ENCODE measurements at places on chromosomes 3 and 15.

- no peak for DNase-seq
These were observed 662.0 kb downstream of the SQOR start for GRCh38 chr15:46296797-46297196.

- DNase-seq, result no peak
These were observed 1045.5 kb upstream of the NR2F2 start for GRCh38 chr15:95284933-95285421.

- DNase-seq, result no peak
These were observed 129.9 kb downstream of the KLF13 start for GRCh38 chr15:31456354-31457060.

GRCh38 chr15:33941279-33942063 lies 26.8 kb upstream of the CHRM5 start:
- DNase-seq, result no peak

DNA sequence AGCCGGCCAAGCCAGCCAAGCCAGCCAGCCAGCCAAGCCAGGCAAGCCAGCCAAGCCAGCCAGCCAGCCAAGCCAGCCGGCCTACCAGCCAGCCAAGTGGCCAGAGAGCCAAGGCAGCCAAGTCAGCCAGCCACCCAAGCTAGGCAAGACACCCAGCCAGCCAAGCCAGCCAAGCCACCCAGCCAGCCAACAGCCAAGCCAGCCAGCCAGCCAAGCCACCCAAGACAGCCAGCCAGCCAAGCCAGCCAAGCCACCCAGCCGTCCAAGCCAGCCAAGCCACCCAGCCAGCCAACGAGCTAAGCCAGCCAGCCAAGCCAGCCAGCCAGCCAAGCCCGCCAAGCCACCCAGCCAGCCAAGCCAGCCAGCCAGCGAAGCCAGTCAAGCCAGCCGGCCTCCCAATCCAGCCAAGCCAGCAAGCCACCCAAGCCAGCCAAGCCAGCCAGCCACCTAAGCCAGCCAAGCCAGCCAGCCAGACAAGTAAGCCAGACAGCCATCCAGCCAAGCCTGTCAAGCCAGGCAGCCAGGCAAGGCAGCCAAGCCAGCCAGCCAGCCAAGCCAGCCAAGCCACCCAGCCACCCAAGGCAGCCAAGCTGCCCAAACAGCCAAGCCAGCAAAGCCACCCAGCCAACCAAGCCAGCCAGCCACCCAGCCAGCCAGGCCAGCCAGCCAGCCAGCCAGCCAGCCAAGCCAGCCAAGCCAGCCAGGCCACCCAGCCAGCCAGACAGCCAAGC lies 200.5 kb downstream of the GOLGA6L6 start:
- peak; percentile 48 for DNase-seq

DNA sequence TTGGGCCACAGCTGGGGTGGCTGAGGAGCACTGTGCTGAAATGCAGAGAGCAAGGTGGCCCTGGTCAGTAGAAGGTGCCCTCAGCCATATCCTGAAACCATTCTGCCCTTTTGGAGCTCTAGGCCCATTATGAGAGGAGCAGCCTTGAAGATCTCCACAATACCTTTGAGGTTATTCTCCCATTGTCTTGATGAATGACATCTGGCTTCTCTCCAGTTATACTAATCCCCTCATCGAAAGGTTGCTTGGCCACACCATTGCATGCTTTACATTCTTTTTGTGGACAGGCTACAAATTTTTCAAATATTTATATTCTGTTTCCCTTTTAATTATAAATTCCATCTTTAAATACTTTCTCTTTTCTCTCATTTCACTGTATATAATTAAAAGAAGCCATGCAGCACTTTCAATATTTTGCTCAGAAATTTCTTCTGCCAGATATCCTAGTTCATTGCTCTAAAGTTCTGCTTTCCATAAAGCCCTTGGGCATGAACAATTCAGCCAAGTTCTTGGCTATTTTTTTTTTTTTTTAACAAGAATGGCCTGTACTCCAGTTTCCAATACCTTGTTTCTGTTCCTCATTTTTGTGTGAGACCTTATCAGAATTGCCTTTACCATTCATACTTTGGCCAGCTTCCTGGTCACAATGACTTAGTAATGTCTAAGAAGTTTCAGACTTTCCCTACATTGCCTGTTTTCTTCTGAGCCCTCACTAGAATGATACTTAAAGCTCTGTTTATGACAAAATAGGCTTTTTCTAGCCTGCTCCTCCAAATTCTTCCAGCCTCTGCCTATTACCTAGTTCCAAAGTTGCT lies 138.9 kb upstream of the SGO1 start:
- DNase-seq, result no peak

- DNase-seq, result no peak
These were observed 243.8 kb downstream of the SOX2 start for GRCh38 chr3:181955566-181955965.

GRCh38 chr15:78372880-78373279 lies 32.7 kb downstream of the CRABP1 start:
- no peak for DNase-seq

- no peak for DNase-seq
These were observed 139.7 kb upstream of the ROPN1 start for GRCh38 chr3:124131580-124131979.

GRCh38 chr3:125386811-125387210 lies 11.7 kb upstream of the ZNF148 start:
- DNase-seq, result no peak

- DNase-seq, result no peak
These were observed 116.7 kb downstream of the WDR76 start for GRCh38 chr15:43943511-43943910.

- no peak for DNase-seq
These were observed 39.0 kb upstream of the POMGNT2 start for GRCh38 chr3:43144761-43145490.

DNA sequence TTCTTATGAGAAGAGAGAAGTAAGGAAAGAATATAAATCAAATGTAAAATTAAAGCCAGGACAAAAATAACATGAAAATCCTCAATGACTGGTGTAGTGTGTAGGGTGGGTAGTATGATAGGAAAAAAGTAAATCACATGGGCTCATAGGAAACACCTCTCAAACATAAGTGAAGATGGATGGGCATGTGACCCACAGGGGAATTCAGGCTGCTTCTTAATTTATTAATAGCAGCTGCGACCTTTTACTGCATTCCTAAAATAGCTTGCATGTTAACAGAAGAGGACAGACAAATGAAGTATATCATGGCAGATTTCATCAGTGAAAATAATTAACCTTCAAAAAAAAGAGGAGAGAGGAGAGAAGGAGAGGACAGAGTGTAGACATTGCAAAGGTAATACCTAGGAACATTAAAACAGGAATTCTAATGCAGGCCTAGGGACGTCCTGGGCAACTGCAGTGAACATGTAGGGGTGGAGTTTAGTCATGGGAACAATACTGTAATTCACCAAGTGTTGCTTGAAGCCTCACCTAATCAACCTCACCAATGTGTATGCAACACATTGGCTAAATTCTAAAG lies 132.9 kb downstream of the KCNMB2 start:
- no peak for DNase-seq

DNA sequence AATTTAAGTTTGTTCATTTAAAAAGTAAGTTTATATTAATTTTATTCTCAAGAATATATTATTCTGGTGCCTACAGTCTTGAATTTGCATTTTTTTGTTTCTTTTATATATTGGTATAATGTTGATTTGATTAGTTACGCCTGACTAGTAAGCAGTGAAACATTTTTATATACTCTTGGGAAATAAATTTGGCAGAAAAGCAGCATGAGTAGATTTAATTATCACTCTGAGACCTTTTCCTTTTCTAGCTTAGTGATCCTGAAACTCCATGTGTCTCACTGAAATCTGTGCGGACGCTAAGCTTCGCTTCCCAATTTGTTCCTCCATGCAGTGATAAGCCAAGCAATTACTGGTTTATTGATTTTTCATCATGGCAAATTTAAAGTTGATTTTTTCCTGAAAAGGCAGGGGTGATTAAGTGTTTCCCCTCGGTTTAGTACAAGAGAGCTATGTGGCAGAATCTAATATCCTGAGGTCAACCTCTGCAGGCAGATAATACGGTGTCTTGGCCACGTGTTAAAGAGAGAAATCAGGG lies 87.2 kb upstream of the MLF1 start:
- DNase-seq, result no peak

GRCh38 chr3:115697263-115698053 lies 74.1 kb downstream of the GAP43 start:
- no peak for DNase-seq

DNA sequence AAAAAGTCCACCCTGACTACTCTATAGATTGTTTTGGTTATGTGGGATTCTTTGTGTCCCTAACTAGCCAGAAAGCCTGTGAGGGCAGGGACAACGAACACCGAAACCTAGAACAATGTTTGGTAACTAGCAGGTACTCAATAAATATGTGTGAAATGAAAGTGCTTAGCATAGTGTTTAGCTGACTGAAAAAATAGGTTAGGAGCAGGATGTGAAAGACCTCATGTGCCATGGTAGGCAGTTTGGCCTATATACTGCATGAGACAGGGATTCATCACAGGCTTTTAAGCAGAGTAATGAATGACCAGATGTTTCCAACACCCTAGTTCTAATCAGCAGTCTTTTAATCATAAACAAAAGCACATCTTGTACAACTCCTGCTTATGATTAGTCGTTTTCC lies 64.2 kb downstream of the MYO5A start:
- DNase-seq, result no peak

- DNase-seq, result no peak
These were observed 11.8 kb downstream of the CACNA1D start for GRCh38 chr3:53506110-53506762.

- DNase-seq, result no peak
These were observed 19.0 kb downstream of the SQOR start for GRCh38 chr15:45653702-45654424.

DNA sequence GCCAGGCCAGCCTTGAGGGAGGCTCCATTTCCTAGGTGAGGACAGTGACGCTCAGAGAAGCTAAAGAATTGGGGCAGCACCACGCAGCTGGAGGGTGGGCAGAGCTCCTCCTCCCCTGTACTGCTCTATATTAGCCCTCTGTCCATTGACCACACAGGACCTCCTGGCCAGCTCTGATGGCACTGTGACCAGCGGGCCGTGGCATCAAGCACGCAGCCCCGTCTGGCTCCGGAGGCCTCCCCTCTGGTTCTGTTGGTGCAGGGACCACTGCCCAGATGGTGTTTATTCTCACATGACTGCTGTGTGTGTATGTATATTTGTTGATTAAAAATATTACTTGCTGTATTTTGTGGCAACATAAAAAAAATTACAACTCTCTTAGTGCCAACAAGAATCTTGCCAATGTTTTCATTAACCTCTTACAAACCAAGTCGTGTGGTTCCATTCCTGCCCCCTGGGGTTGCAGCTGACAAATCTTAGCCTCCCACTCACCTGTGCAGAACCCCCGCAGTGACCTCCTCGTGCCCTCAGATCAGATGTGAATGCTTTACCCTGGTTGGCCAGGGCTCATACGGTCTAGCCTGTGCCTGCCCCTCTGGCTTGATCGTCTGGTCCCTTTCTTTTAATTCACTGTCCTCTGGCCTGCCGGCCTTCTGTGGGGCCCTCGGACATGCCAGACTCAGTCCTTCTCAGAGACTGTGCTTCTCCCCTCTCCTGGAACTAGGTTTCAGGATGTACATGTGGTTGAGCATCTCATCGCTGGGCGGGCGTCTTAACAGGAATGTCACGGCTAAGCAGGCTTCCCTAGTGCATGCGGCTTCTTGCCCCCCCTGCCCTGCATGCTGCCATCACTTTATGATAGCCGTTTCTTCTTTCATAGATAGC lies 14.8 kb downstream of the CHCHD6 start:
- no peak for DNase-seq

- no peak for DNase-seq
These were observed 581.3 kb downstream of the UNC13C start for GRCh38 chr15:54559405-54560069.

DNA sequence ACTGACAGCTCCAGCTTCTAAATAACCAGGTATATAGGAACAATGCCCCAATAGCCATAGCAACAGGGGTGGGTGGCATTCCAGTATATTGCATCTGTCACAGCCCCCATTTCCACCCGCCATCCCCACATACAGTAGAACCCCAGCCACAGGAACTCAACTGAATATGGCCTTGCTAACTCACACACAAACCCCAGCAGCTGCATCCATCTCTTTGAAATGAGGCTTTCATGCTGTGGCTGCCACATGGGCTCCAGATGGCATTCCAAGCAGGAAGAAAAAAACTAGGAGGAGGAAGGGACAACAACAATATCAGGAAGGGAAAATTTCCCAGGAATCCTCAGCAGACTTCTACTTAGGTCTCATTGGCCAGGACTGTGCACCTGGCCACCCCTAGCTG lies 54.6 kb downstream of the CCR3 start:
- no peak for DNase-seq

- no peak for DNase-seq
These were observed 143.4 kb downstream of the ANXA2 start for GRCh38 chr15:60254416-60254815.

DNA sequence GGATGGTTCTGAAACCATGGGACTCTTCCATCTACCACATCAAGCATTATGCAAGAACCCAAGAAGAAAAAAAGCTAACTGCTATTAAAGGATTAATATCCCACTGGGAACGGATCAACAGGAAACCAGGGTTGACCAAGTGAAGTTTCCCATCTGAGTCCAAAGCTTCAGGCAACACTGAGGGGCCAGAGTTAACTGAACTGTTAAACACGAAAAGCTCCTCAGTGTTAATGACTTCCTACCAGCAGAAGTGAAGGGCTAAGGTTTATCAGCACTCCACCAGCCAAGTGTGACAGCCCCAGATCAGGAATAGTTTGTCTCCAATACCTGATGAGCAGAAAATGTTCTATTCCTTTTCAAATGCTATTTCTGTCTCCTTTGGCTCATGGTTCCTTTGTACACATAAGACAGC lies 36.7 kb downstream of the PTPN9 start:
- no peak for DNase-seq

GRCh38 chr3:175489406-175489805 lies 630.3 kb downstream of the NAALADL2 start:
- no peak for DNase-seq

DNA sequence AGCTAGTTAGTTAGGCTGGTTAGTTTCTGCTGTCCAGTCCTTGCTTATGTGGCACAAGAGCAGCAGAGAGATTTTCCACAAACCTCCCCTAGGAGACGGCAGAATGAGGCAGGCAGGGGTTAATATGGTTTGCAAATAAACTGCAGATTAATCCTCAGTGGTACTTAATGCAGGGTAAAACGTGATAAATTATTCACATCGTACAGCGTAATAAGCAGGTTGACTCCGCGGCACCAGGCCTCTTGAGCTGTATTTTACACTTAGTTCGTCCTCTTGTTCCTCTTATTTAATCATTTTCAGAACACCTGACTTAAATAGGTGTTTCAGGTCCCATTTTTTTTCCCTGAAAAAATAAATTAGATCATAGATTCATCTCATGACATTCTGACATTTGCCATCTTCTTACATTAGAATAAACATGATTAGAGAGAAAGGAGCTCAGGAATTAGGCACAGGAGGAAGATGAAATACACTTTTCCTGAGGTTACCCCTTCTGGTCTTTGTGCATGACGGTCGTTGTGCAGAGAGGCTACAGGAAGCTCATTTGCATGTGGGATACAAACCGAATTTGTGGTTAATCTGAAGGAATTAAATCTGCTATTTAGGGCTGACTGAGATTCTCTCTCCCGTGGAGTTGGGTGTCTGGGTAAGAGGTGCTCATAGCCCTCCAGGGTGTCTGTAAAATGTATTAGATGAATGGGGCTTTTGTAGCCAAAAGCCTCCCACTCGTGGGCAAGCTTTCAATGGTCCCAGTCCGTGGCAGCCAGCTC lies 27.1 kb upstream of the VPS8 start:
- DNase-seq, result no peak

GRCh38 chr15:50244959-50245624 lies 20.4 kb downstream of the HDC start:
- DNase-seq, result no peak

Data from activated CD4-positive, alpha-beta T cell treated with anti-CD3 and anti-CD28 coated beads, Interleukin-2, amount 50 U/mL, for 1 hour (primary cell).